Tibial nerve (tissue), 4 donors: ENCODE measurements at places on chromosomes 11 and 22. TPM values are rescaled to one million over a fixed set of nuclear protein-coding genes. Genes with fewer than 3 reads are reported as not detected.

Gene SPON1
- total RNA-seq = 33.1 TPM

Gene ELMOD1
- 0.66 TPM for total RNA-seq

Gene MARK2
- total RNA-seq = 22.6 TPM

Gene CD3D
- total RNA-seq = 1.1 TPM

Gene CALCA
- total RNA-seq = not detected

Gene KMT5B
- 47.1 TPM for total RNA-seq

Gene SAA4
- total RNA-seq = not detected

Gene TNKS1BP1
- 147 TPM for total RNA-seq

Gene APOC3
- not detected for total RNA-seq

Gene TPH1
- total RNA-seq = 1.0 TPM

Gene DEUP1
- not detected for total RNA-seq

Gene GVQW3
- total RNA-seq = 1.8 TPM

Gene SYCE3
- total RNA-seq = not detected

Gene OR5T2
- total RNA-seq = not detected

Gene KCNJ5
- total RNA-seq = 1.1 TPM

Gene SLC17A6
- total RNA-seq = not detected

Gene CBLIF
- total RNA-seq = not detected

Gene MMP1
- not detected for total RNA-seq

Gene ANO1
- 6.3 TPM for total RNA-seq

Gene OR2AG2
- total RNA-seq = 0.90 TPM

Gene OR51I1
- total RNA-seq = not detected

Gene OR56A1
- total RNA-seq = not detected

Gene CNGA4
- total RNA-seq = 0.59 TPM

Gene C11orf86
- total RNA-seq = not detected

Gene MYEOV
- total RNA-seq = 4.8 TPM

Gene GRK3
- 12.9 TPM for total RNA-seq

Gene PKP3
- 16.2 TPM for total RNA-seq

Gene TSKU
- 218 TPM for total RNA-seq

Gene TBCEL
- 18.2 TPM for total RNA-seq
